ENCODE measurements at places on chromosomes 7 and 10.

DNA sequence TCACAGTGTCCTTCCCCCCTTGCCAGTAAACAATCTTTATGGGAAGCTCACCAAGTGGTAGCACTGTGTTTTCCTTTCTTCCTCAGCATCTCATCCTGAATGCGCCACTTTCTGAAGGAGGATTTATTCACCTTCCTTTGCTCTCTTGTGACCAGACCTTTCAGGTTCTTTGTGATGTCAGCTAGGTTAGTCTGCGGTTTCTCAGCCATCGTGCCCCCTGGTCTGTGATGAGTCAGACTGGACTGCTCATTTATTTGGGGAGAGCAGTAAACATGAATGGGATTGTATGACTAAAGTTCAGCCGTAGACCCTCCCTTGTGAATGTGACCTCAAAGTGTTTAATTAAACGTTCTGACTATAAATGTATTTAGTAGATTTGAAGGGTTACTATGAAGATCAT, 235.1 kb upstream of the CELF2 start:
- DNase-seq: no peak

DNA sequence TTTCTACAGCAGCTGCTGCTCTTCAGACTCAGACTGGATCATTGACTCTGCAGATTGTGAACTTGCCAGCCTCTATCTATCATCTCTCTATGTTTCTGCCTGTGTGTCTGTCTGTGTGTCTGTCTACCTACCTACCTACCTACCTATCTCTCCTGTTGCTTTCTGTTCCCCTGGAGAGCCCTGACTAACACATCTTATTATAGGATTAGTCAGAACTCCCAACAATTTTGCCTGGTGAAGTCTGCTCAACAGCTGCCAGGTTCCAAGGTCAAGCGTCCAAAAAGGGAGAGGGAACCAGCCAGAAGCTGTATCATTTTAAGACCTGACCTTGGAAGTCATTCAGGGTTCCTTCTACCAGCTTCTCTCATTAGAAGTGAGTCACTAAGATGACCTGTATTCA, 579.0 kb upstream of the DPP6 start:
- DNase-seq: peak; percentile 21

GRCh38 chr10:67520924-67521520, 175.0 kb downstream of the CTNNA3 start:
- peak; percentile 29 for DNase-seq

GRCh38 chr10:78770167-78771090, 298.3 kb upstream of the ZMIZ1 start:
- no peak for DNase-seq

GRCh38 chr7:157844611-157845010, 507.8 kb downstream of the DNAJB6 start:
- DNase-seq: no peak

DNA sequence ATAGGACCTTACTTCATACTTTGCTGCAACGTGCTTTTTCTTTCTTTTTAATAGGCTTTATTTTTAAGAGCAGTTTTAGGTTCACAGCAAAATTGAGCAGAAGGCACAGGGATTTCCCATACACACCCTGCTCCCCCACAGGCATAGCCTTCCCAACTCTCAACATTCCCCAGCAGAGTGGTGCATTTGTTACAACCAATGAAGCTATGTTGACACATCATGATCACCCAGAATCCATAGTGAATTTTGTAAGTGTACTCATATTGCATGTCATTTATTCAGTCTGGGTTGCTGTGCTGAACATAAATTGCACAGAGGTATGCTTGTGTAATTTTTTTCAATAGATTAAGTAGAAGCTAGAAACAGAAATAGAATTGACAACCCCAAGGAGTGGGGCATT, 327.3 kb downstream of the INHBA start:
- DNase-seq: no peak

GRCh38 chr7:139813689-139814088, 15.4 kb upstream of the TBXAS1 start:
- no peak for DNase-seq

- no peak for DNase-seq
These were observed 13.8 kb downstream of the LRRC4 start for GRCh38 chr7:128017460-128017859.

- DNase-seq: no peak
These were observed 101.3 kb downstream of the EGFR start for GRCh38 chr7:55120074-55120473.

DNA sequence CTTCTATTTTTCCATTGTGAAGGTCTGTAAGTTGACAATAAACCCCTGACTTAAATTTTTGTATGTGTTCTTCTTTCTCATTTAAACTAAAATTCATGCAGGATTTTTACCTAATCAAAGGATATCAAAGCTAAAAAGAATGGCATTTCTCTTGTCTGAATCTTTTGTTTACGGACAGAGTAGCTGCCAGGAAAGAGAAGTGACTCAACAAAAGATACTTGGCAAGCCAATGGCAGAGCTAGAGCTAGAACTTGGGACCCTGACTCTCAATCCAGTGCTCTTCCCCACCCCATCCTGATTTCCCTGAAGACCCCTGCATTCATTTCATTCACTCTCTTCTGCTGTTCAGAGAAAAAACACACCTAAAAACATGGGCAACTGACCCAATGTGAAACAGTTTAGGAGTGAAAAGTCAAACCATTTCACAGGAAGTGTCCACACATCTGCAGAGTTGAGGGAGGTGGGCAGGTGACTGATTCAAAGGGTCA, 40.2 kb upstream of the PDLIM1 start:
- DNase-seq: no peak

- DNase-seq: no peak
These were observed 253.8 kb upstream of the MGMT start for GRCh38 chr10:129213256-129213655.

GRCh38 chr7:70072220-70072619, 473.9 kb downstream of the AUTS2 start:
- DNase-seq: no peak

- no peak for DNase-seq
These were observed 228.6 kb downstream of the ELFN1 start for GRCh38 chr7:1898628-1899185.

DNA sequence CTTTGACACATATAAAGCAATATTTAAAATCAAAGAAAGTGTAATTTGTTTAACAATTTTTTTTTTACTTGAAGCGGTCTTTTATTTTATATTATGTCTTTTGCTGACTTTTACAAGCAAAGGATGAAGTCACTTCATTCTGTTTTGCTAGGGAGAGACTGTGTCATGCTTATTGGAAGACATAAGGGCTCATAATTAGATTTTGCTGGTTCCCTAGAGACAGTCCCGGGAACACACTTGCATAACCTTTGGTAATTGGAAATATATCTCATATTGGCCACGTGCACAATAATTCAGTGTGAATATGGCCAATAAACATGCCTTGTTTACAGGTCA, 448 bp upstream of the NET1 start:
- no peak for DNase-seq

GRCh38 chr7:112225006-112225405, 18.5 kb downstream of the ZNF277 start:
- DNase-seq: no peak

DNA sequence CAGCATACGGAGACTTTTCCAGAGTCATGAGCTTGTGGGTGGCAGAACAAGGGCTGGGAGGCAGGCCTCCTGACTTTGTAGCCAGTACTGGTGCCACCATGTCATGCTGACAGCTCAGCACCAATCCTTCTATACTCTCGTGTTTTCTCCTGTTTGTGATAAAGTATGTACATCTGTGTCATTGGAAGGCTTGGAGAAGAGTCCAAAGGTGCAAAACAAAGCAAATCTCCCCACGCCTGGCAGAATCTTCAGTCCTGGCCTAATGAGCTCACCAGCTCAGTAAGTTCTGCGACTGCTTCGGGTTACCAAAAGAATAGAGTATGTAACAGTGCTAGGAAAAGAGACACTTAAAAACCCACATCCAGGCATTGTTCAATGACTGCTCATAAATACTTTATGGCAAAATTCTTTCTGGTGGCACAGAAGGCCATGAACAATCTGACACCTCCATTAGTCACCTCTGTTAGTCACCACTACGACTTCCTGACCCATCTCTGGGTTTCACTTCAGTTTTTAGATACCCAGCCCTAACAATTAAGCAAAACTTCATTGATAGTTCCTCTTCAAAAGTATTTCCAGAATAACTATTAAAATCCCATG, 24.5 kb downstream of the STEAP1 start:
- no peak for DNase-seq

GRCh38 chr7:33217595-33217994, 88.2 kb downstream of the BBS9 start:
- DNase-seq: no peak

- peak; percentile 30 for DNase-seq
These were observed 185.4 kb downstream of the DOCK4 start for GRCh38 chr7:112020800-112021199.

GRCh38 chr10:114283091-114283490, 44.0 kb downstream of the VWA2 start:
- DNase-seq: no peak

- no peak for DNase-seq
These were observed 282.4 kb downstream of the SORCS3 start for GRCh38 chr10:104923501-104923900.

- no peak for DNase-seq
These were observed 8.7 kb downstream of the PDSS1 start for GRCh38 chr10:26706206-26706605.

- no peak for DNase-seq
These were observed 10.6 kb downstream of the CPSF4 start for GRCh38 chr7:99449326-99449725.

DNA sequence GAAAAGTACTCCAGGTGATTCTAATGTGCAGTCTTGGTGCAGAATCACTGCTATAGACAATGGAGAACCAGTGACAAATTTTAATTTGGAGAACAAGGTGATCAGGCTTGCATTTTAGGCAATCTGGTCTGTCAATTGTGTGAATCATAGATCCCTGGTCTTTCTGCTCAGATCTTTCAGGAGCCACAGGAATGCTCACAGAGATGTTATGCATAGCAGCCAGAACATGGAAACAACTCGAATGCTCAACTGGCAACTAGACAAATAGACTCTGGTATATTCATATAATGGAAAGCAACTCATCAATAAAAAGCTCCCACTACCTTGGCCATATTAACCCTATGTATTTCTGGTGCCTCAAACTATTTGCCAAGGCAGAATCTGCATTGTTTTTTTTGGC, 209.1 kb downstream of the PHF14 start:
- no peak for DNase-seq

- DNase-seq: peak; percentile 30
These were observed 58.8 kb downstream of the PARP12 start for GRCh38 chr7:140003913-140004382.

DNA sequence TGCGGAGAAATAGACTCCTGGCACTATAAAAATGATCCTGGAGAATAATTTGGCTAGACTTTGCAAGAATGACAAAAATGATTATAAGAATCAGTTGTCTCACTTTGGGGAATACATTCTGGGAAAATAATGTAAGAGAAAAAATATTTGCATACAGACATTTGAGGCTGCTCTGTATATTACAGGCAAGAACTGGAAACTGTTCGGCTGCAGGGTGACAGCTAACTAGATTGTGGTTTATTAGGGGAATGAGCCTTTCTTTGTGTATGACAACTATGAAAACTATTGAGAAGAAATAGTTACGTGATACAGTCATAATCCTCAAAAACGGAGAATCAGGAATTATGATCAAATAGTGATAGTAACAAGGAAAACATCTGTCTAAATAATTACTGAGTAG, 8.6 kb downstream of the TRIM56 start:
- no peak for DNase-seq

GRCh38 chr10:72310636-72311035, 36.9 kb downstream of the DDIT4 start:
- no peak for DNase-seq

DNA sequence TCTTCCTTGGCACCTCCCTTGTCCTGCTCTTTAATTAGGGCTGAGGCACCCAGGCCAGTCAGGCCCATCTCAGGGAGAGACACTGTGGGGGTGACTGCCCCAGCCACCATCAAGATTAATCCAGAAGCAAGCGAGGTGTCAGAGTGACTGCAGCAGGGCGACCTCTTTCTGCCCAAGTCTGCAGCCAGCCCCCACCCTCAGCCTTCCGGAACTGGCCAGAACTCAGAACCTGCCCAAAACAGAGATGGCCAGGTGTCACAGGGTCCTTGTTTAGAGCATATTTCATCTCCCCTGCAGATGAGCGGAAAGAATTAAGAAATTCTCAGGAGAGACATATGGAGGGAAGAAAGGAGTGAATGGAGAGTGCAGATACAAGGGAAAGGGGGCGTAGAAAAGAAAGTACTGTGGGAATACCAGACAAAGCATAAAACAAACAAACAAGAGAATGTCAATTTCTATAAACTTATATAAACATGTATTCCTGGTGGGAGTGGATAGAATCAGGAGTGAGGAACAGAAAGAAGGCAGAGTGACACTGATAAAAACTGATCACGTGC, 188.8 kb upstream of the NRP1 start:
- no peak for DNase-seq

- DNase-seq: no peak
These were observed 15.8 kb downstream of the BTBD16 start for GRCh38 chr10:122286867-122287266.

DNA sequence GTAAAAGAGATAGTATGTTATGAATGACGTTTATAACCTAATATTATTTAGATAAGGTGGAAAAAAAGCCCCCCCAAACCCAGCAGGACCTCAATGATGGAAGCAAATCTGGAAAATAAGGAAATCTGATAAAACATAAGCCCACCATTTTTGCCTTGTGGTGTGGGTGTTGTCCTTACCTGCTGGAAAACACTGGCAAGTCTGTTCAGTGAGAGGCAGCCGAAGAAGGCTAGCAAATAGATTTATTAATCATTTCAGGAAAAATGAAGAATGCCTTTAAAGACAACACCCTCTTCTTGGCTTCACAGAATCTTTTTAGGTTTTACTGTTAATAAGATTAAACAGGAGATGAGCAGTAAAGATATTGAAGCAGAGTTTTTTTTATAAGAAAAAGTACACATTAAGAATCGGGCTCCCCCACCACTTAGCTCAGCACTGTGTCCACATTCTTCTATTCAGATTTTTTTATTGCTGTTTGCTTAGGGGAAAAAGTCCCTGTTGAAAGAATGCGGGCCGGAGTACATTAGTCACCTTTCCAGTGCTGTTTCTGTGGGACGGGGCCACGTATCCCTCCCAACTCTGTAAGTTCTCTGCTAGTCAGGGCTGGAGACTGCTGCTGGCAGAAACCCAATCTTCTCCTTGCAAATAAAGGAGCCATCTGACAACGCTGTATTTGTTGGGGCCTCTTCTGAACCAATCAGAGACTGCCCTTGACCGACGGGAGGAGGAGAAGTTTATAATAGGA, 104.1 kb downstream of the EVX1 start:
- DNase-seq: peak; percentile 20

- DNase-seq: peak; percentile 17
These were observed 29.3 kb upstream of the DDX50 start for GRCh38 chr10:68871731-68872342.

DNA sequence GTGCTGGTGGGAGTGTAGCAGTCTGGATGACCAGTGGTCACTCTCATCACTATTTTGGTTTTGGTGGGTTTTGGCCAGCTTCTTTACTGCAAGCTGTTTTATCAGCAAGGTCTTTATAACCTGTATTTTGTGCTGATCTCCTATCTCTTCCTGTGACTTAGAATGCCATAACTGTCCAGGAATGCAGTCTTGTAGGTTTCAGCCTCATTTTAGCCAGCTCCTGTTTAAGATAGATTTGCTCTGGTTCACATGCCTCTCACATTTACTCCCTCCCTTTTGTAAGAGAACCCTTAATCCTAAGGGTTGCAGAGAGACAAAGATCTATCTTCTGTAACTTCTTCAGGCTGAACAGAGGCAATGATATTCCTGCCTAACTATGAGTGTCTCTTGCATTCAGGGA, 51.2 kb upstream of the INHBA start:
- no peak for DNase-seq

- DNase-seq: peak; percentile 92
These were observed at the start of gene PPP1R3C for GRCh38 chr10:91632671-91633550. Gene PPP1R3C (minus strand): TSS chr10:91633071. CDS start chr10:91632969, 102 bp downstream.

GRCh38 chr10:34740321-34740720, 74.8 kb downstream of the PARD3 start:
- DNase-seq: no peak

All from testis (tissue), 5 donors.